ENCODE measurements at places on chromosomes 4 and X.

DNA sequence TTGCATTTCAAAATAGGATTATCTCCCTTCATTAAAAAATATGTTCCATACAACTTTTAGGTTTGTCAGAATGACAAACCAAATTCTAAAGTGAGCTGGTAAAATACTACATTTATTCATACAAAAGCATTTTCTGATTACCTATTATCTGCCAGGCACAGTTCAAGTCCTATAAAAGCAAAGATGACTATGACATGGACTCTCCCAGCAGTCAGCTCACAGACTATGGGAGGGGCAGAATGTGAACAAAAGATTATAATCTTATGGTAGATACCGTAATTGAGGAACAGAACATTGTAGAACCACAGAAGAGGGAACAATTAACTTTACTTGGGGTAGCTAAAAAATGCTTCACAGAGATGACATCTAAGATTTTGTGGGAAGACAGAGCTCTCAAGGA is 12.4 kb downstream of the PAQR3 start:
- DNase-seq = no peak

DNA sequence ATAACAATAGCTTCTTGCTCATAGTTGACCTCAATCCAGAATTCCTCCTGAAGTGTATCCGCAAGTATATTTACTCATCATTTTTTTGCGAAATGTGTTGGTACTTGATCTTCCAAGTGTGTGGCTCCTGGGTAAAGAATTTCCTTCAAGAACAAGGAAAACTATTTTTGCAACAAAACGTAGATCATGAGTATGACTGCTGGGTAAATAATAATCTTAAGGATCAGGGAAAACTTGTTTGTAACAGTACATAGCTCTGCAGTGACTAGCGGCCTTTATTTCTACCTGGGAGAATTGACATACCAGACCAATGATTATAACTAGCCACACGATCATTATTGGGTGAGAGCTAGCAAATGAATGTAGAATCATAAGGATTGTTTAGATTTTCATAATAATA is 1311.7 kb downstream of the ARAP2 start:
- DNase-seq = no peak

GRCh38 chrX:2631743-2632532 is 59.2 kb upstream of the CD99 start:
- DNase-seq = no peak

DNA sequence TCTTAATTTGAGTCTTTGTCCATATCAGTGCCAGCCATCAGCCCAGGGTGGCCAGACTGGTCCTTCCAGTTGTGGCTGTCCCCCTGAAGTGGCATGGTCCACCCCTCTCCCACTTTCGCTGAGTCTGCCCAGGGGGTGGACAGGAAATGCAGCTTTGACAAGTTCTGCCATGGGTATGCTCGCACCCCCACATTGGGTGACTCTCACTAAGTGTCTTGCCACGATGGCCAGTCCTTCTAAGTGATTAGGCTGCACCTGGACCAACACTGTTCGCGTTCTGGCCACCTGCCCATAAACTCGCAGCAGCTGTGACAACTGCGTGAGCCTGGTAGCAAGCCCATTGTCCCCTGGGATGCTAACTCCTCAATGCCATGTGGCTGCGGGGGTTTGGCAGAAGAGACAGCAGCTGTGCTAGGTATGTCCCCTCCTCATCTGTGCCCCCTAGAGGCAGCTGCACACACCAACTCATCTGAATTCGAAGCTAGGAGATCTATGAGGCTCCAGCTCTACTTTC is 10.0 kb upstream of the LNX1 start:
- DNase-seq = peak; percentile 38

DNA sequence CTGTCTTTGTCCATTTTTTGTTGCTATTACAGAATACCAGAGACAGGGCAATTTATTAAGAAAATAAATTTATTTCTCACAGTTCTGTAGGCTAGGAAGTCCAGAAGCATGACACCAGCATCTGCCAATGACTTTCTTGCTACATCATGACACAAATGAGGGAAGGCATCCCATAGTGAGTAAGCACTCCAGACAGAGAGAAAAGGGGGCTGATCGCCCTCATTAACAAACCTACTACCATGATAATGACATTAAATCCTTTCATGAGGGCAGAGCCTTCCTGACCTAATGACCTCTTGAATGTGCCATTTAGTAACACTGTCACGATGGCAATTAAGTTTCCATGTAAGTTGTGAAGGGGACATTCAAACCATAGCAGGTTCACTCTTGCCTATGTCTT is 20.1 kb downstream of the CCDC149 start:
- DNase-seq = no peak

- DNase-seq = peak; percentile 14
Observed at GRCh38 chr4:24855741-24856140, 57.1 kb downstream of the CCDC149 start.

DNA sequence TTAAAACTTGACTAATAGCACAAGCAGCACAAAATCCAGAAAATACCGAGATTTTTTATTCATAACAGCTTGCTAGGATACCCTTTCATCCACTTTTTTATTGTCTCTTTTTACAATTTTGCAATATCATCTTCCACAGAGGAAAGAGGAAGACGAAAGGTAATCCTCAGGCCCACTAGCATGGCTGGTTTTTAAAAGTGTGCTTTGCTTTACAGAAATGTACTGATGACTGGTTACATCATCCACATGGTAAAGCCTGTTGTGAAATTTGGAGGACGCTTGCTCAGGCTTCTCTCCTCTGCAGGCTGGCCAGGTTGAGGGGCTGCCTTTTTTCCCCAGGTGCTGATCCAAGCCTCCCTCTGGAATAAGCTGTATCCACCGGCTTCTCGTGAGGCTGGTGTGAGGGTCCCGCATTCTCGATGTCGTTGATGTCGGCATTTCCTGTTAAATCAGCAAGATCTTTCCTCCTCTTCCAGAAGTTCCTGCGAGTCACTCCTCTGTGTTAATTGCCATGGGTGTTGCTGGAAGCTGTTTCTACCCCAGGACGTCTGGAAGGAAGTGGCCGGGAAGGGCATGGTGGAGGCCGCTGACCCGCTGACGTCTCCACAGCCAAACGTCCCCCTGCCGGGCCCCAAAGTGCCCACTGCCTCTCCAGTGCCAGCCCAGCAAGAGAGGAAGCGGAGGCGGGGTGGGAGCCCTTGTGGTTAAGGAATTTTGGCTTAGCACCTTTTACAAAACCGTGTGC is 5.8 kb upstream of the DGKQ start:
- peak; percentile 74 for DNase-seq

GRCh38 chrX:12790885-12791256 is 341 bp upstream of the PRPS2 start:
- no peak for DNase-seq

DNA sequence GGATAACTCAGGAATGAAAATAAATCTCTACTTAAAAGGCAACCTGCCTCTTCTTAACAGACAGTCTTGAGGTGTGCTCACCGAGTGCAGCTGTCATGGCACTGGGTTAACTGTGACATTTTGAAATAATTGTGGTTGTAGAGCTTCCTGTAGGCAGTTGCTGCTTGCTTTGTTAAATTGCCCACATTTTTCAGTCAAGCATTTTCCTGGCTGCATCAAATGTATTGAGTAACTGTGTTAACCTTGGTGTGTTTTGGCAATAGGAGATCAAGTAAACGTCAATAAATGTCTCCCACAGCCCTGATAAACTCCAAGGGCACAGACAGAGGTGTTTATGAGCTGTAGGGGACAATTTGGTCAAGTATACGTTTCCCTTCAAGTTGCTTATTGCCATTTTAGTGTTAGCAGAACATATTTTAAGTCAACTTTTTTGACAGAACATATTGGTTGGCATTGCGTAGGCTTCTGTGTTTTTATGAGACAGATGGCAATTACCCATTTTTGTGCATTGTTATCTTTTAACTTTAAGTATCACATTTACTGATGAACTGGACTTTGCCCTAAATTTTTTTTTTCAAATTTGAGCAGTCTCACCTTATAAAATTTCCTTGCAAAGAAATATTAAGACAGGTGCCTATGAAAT is 527.4 kb downstream of the C4orf33 start:
- DNase-seq = peak; percentile 9

DNA sequence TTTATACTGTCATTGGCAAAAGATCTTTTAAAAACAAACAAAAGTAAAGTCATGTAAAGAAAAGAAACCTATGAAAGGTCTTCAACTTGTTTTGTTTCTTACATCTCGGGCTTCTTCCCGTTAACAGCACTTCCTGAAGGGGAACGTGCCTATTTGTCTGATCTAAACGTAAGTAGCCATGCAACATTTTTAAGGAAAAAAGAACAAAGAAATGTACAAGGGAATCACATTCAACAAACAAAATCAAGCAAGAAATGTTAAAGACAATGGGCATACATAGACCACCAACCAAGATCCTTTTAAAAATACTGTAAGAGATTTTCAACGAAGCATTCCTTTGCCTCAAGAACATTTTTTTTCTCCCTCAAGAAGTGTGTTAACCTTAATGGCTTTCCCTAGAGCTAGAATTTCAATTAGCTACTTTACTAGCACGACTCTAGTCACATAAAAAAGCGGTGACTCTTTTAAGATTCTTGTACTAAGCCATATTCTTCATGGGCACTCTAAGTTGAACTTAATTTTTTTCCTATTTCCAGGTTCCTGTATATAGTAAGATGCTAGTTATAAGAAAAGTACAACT is 112.0 kb upstream of the TTC29 start:
- DNase-seq = peak; percentile 71

DNA sequence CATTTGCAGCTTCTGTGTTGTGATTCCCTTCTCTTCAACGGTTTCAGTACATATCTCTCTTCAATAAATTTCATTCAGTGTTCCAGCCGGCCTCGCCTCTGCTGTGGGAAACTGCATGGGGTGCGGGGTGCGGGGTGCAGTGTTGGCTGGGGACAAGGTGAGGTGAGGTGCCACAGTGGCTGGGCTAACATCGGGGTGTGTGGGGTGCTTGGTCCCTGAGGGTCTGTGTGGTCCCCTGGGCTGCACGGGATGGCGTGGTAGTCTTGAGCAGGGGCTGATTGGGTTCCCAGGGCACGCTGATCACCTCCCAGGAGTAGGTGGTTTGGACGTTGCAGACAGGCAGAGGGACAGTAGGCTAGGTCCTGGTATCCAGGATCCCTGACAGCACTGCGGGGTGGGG is 2.7 kb downstream of the PNMA6A start:
- DNase-seq = no peak

GRCh38 chrX:136735601-136736000 is 45.1 kb downstream of the ARHGEF6 start:
- no peak for DNase-seq

DNA sequence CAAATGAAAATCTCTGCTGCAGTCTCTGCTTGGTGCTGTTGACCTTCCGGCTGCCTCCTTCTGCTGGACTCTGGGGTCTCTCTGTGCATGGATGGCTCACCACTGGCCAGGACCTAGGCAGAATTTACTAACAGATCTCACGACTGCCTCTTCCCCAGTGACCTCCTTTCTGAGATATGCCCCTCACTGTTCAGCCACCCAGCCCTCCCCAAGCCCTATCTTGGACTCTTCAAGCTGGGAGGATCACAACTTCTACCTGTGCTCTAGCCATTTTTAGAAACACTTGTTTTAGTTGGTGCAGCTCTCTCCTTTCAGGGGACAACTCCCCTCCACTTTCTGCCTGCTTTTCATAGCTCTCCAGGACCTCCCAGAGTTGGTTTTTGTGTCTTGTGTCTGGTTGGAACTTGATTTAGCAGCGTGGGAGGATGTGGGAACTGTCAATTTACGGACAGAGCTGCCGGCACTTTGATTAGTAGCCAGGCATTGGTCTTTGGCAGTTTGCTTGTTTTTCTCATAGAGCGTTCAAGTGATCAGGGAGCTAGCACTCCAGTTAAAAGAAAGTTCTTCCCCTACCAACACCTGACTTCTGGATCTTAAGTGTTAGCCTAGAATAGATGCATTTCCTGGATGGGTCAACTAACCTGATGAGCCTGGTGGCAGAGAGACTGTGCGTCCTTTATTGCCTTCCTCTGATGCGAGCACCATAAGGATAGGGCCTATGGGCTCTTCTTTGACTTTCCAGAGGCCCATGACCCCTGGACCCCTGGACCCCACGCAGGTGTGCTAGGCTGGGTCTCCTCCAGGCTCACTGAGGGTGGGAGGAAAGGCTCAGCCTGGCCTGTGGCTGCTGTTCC is 6.5 kb downstream of the RGS12 start:
- DNase-seq = no peak

GRCh38 chr4:136526517-136526916 is 1005.8 kb downstream of the PCDH18 start:
- peak; percentile 7 for DNase-seq

DNA sequence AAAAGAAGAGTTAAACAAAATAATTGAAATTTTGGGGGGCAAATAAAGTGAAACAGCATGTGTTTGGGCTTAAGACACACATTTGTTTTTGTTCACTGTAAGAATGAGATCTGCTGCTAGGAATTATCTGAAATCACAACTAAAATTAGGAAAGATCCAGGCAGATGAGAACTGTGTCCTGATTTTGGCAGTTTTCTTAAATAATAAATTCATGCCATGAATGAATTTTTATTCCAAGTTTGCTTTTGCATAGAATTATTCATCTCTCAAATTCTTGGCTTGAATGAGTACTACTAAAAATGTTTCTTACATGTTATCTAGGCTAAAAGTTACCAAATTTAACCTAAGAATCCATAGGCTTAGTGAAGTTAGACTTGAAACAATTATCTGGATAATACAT is 321.7 kb downstream of the ANK2 start:
- DNase-seq = no peak

- peak; percentile 77 for DNase-seq
Observed at GRCh38 chr4:16794816-16795445, 103.5 kb downstream of the LDB2 start.

DNA sequence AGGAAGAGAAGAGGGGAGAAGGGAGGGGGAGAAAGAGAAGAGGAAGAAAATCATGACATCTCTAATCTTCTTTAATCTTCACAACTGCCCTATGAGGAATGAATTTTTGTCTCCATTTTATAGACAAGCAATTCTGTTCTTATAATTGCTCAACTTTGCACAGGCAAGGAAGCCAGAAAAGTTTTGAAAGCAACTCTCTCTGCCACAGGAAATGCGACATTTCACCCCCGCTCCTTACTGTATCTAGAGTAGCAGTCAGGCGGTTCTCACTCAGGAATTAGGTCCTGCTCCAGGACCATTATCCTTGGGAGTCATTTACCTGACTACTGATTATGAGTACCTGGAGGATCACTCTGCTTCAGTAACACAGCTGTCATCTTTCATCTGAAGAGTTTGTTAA is 69.2 kb upstream of the FAM9A start:
- peak; percentile 52 for DNase-seq
